ENCODE measurements at places on chromosomes 6 and 20. TPM values are rescaled to one million over a fixed set of nuclear protein-coding genes. Genes with fewer than 3 reads are reported as not detected.

DNA sequence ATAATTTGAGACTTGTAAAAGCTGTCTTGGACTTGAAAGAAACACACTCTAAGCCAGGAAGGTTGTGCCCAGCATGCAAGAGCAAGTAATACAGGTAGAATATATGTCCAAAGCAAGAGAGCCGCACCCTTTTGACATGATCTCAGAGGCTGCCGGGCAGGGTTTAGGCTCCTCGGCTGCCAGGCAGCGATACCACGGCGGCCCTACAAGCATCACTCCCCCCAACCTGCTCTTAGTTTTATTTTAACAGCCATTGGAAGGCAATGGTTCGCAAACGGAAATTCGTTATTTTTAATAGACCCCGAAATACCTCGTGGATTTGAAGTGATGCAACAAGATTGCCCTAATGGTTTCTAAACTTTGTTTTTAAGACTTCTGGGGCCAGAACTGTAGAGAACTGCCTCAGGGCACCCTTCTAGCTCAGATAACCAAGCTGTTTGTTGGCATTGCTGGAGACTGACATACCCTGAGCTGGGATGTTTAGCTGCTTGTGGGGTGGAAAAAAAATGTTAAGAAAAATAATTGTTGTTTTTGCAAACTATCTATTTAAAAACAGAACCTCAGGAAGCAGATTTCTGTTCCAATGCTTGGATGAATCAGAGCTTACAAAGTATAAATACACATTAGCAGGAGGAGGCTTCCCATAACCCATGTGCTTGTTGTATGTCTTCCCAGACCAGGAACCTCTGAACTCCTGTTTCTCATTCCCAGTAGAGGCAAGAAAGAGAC lies 39.0 kb downstream of the JAG1 start:
- peak; percentile 82 for DNase-seq

GRCh38 chr20:36098364-36098763 lies 56.2 kb upstream of the EPB41L1 start:
- DNase-seq: peak; percentile 63

DNA sequence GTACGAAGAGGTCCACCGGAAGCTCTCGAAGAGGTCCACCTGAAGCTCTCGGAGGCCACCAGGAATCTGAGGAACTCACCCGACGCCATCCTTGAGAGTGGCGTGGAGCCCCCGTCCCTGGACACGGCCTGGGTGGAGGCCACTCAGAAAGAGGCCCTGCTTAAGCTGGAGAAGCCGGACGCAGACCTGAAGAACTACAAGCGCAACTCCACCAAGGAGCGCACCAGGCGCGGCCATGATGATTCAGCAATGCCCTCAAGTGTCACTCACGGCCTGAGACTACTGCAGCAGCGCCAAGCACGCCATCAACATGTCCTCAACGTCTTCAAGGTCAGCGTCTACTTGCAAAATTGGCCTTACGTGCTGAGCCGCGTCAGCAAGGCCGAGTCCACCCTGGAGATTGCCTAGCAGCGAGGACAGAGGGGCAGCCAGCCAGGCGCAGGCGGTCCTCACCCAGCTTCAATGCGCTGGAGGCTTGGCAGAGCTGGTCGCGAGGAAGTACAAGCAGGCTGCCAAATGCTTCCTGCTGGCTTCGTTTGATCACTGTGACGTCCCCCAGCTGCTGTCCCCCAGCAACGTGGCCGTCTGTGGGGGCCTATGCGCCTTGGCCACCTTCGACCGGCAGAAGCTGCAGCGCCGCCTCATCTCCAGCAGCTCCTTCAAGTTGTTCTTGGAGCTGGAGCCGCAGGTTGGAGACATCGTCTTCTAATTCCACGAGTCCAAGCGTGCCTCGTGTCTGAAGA lies 7.7 kb upstream of the GJA10 start:
- no peak for DNase-seq

DNA sequence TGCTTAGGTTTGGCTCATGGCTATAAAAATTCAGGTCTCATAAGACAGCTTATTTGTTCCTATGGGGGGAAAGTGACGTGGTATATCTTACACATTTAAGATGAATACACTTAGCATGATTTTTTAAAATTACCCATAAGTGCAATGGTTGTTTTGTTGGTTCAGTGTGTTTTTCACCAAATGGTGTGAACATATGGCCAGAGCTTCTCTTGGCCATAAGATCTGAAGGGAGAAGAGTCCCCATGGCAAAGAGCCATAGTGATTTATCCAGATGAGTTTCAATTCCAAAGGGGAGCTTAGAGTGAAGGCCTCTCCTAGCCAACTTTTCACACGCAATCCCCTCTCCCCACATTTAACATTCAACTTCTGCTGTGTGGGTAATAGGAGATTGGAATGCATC lies 107.6 kb downstream of the TMEM242 start:
- no peak for DNase-seq

GRCh38 chr6:100613656-100614055 lies 148.9 kb upstream of the SIM1 start:
- DNase-seq: no peak

SLC17A3 gene
- total RNA-seq: not detected

TREM1 gene
- total RNA-seq: 0.26 TPM

RSPH9 gene
- total RNA-seq: 1.5 TPM

ERMARD gene
- 21.3 TPM for total RNA-seq

SOD2 gene
- 1,558 TPM for total RNA-seq

DNA sequence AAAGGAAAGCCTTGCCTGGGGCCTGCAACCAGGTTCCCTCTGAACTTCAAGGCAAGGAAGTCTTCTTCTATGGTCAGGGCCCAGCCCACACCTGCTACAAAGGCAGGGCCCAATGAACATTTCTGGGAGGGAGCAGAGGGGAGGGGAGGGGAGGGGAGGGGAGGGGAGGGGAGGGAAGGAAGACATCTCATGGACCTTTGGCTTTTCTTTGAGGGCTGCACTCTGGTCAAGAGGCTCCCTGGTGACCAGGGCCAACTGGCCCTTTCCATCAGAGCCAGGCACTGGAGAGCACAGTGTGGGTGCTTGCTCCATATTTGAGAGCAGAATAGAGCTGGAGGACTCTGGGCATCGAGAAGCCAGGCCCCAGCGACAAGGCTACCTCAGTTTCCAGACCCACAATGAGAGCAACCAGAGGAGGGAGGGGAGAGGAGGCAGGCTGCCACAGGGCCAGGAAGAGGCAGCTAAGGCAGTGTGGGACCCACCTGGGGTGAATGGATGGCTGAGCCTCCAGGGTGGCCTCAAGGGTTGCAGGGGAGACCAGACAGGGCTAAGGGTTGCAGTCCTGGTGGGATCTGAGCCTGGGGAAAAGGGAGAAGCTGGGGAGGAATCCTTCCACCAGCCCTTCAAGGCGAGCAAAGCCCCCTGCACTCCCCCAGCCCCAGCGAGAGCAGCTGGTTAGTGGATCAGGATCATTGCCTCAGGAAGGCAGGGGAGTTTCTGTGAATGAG lies 84.8 kb downstream of the MRPL14 start:
- DNase-seq: no peak

GRCh38 chr20:62652041-62652893 lies 10.0 kb downstream of the SLCO4A1 start:
- peak; percentile 90 for DNase-seq

GJA10 gene
- total RNA-seq: not detected

ADGRG6 gene
- total RNA-seq: 49.9 TPM

DNA sequence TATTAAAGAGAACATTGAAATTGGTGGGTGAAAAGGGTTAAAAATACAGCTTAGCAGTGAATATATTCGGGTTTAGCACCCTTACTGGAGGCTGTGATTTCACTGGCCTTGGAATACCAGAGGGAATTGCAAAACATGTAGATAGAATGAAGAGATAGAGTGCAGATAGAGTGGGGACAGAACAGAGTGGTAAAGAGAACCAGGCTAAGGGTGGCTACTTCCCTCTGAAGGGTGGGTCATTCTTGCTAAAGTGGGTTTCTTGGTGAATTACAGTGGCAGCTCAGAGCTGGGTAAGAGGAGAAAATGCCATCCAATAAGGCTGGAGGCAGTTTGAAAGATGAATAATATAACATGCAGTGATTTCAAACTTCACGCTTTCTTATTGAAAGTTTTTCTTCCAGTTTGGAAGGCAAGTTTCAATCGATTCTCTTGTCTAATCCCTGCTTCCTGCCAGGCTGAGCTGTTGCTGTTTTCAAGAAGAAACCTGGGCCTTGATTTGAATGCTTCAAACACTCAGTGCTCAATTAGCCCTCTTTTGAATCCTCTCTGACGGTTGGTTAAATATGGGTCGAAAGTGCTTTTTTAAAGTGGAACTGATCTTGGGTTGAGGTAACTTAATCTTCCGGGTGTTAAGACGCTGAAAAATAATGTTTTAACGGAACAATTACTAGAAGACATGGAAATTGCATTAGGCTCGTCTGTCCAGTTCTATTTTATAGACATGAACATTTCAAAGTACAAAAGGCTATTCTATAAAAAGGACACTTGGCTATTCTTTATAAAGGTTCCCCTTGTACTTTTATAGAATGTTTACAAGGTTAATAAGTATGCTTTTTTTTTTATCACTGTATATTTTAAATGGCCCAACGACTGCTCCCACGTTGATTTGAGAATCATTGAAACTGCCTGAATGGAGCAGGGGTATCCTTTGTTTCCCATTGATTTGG lies 203.3 kb downstream of the BCAS1 start:
- no peak for DNase-seq

GABRR1 gene
- not detected for total RNA-seq

SLC26A8 gene
- total RNA-seq: not detected

VSX1 gene
- not detected for total RNA-seq

GRCh38 chr6:69789578-69789977 lies 7.2 kb downstream of the LMBRD1 start:
- DNase-seq: no peak

Measured in fibroblast of lung (primary cell).